GM18507 (cell line): ENCODE measurements at places on chromosomes 3 and 15.
A peak's percentile ranks its signal among the peaks of the same experiment; 100 is the strongest.

- DNase-seq, result no peak
Measured at GRCh38 chr3:148102156-148102555, 595.5 kb upstream of the AGTR1 start.

DNA sequence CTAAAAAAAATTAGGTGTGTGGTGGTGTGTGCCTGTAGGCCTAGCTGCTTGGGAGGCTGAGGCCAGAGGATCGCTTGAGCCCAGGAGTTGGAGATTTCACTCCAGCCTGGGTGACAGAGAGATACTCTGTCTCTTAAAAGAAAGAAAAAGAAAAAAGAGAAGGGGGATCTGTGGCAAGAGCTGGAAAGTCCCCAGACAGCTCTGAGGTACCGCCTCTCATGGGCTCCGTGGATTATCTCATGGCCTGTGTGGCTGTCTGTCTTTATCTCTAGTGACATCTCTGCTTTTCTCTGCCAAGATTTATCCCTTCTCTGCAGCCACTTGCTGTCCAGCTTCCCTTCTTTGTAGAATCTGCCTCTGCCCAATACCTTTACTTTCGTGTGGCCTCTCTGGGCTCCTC, 5.7 kb downstream of the EXOSC7 start:
- DNase-seq, result no peak

DNA sequence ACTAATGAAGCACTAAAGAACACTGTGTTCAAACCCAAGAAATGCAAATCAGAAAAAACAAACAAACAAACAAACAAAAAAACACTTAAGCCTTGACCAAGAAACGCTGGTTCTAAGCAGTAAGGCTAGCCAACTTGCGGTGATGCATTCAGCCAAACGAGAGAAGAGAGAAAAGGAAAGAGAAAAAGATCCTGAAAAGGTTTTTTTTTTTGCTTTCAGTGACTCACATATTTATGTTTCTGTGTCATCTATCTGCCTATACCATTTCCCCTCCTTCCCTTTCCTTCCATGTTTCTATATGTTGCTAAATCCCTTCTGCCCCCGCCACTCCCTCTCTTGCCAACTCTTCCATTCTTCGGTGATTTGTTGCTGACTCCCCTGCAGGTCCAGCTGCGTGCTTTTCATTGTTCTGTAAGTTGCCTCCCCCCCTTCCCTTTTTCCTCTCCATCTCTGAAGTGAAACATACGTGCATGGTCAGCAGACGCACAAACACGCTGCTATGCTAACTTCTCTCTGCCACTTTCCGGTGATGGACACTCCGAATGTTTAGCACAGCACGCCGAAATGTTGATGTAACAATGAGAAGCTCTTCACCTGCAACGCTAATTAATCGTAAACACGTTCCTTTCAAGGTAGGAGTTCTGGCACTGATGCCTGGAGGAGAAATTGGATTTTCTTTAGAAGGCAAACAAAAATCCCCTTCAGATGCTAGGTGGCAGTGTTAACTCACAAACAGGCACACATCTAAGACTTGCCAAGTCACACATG, 154.4 kb downstream of the TUSC7 start:
- DNase-seq, result no peak

- DNase-seq, result peak; percentile 35
Measured at GRCh38 chr3:141913150-141913811, 36.8 kb downstream of the ATP1B3 start.

- no peak for DNase-seq
Measured at GRCh38 chr3:63951492-63952247, 39.5 kb upstream of the SCAANT1 start.

DNA sequence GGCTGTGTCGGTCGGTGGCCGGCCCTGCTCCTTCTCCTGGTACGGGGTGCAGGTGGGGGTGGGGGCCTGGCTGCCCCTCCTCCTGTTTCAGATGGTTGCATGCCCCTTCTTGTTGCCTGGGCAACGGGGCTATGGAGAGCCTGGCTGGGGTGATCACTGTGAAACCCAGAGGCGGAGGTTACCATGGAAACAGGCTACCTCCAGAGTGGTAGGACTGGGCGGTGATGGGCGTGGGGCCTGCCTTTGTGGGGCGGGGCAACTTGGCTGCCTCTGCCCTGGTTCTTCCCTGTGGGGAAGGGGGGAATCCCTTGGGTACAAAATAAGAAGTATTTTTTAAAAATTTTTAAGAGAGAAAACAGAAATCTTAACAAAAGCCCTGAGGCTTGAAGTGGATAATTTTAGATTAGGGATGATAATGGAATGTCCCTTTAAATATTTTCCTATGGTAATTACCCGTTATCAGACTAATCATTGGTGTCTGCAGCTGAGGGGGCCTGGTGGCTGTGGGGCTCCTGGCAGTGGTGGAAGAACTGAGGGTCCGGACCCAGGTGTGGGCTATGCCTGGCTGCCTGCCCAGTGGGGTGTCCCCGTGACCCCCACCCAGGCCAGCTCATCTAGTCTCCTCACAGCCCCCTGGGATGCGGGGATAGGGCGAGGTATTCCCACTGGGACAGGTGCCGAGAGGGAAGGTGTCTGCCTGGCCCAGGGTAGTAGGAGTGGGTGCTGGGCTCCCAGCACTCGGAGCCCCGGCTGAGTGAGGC, 32.5 kb downstream of the PLXNA1 start:
- peak; percentile 54 for DNase-seq

DNA sequence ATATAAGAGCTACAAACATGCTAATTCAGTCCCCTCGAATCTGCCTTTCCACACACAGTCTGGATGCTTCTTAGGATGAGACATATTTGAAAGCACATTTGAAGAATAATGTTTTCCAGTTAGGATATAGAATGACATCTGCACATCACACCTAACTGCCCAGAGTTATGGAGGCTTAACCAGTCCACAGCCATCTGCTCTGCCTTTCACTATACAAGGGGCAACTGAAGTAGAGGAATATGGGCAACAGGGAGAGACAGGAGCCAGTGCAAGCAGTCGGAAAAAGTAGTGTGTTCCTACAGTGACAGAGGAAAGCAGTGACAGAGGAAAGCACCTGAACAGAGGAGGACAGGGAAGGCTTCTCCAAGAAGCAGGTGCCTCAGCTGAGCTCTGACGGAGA, 79.0 kb upstream of the CLDN18 start:
- DNase-seq, result no peak

DNA sequence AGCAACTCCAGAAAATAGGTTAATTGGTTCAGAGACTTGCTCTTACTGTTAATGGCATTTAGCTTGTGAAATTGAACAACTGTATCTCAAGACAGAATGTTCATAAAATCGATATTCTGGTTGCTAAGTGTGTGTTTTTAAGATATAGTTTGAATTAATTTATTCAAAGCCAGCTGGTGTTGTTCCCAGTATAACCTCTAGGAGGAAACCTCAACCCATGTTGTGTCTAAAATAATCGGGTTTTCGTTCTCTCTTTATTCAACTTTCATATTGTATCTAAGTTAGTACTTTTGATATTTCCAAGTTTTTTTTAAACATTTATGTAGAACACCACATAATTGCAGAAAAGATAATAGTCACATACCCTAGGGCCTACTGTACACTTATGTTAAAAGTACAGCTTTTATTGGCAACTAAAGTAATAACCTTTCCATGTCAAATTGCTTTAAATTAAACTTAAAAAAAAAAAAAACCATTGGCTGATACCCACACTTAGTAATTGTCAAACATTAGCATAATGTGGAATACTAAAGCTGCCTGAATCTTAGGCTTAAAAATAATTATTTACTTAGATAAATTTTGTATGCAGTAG, 90.9 kb downstream of the SAMMSON start:
- DNase-seq, result peak; percentile 8

GRCh38 chr3:186544281-186544680, at the start of gene CRYGS:
TSS of gene CRYGS (minus strand) at chr3:186544380. CDS start at chr3:186544326, 54 bp downstream.
- no peak for DNase-seq

DNA sequence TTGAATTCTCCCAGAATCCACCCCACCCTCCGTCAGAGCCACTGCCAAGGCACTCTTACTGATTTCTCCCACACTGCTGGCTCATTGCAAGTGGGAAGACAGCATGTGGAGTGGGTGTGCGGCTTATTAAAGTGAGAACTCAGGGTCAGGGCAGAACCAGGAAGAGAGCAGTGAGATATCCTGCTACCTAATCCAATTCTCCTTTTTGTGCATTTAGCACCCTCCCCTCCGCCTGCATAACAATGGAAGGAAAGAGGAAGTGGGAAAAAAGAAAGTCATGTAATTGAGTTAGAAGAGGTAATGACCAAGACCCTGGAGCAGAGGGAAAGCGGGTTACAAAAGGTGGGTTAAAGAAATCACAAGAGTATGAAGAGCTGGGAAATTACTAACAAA, 27.8 kb upstream of the PIK3CB start:
- DNase-seq, result no peak

DNA sequence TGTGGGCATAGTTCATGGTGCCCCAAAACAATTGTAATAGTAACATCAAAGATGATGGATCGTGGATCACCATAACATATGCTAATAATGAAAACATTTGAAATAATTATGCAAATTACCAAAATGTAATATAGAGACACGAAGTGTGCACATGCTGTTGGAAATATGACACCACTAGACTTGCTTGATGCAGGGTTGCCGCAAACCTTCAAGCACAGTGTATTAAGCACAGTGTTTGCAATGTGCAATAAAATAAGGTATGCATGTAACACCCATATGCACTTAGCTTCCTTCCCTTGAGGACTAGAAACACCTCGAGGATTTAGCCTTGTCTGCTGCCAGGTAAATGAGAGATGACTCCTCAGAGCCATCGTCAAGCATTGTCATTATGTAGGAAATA, 10.9 kb upstream of the GJD2 start:
- no peak for DNase-seq

DNA sequence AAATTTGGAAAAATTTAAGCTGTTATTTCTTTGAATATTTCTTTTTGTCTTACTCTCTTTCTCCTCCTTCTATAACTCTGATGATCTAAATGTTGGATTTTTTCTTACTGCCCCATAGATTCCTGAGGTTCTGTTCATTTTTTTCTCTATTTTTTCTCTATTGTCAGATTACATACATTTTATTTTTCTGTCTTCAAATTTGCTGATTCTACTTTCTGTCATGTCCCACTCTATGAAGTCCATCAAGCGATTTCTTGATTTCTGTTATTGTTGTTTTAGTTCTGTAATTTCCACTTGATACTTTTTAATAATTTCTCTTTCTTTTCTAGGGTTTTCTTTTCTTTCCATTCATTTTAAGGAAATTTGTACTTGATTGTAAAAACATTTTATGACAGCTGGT, 83.7 kb upstream of the THRB start:
- DNase-seq, result no peak
